A549 treated with GW870086 at 1 μM for 4 hours (cell line): ENCODE measurements at places on chromosomes 6 and 20. TPM values are rescaled to one million over a fixed set of nuclear protein-coding genes. Genes with fewer than 3 reads are reported as not detected.

Gene RPRD1B
- total RNA-seq, result 23.7 to 30.1 TPM (median 25.7 TPM) in 5 replicates

Gene OPN5
- total RNA-seq, result not detected in 5 replicates

Gene WFDC10B
- not detected in 5 replicates for total RNA-seq

Gene ECT2L
- not detected in 5 replicates for total RNA-seq

Gene SYNDIG1
- total RNA-seq, result 1.4 to 2.8 TPM (median 2.1 TPM) in 5 replicates

Gene BPI
- not detected in 5 replicates for total RNA-seq

Gene LHFPL5
- total RNA-seq, result 0.06 to 0.17 TPM (median 0.10 TPM) in 3 of 5 replicates, not detected in the others

Gene STX11
- total RNA-seq, result 1.9 to 2.8 TPM (median 2.1 TPM) in 5 replicates

Gene VWA7
- total RNA-seq, result 1.2 to 2.0 TPM (median 1.5 TPM) in 5 replicates

Gene MLIP
- total RNA-seq, result 0.13 TPM in 1 of 5 replicates, not detected in the others

Gene SOBP
- 0.69 to 1.3 TPM (median 0.84 TPM) in 5 replicates for total RNA-seq
